Frontal cortex (tissue), 4 donors: ENCODE measurements at places on chromosomes 16 and 17.

DNA sequence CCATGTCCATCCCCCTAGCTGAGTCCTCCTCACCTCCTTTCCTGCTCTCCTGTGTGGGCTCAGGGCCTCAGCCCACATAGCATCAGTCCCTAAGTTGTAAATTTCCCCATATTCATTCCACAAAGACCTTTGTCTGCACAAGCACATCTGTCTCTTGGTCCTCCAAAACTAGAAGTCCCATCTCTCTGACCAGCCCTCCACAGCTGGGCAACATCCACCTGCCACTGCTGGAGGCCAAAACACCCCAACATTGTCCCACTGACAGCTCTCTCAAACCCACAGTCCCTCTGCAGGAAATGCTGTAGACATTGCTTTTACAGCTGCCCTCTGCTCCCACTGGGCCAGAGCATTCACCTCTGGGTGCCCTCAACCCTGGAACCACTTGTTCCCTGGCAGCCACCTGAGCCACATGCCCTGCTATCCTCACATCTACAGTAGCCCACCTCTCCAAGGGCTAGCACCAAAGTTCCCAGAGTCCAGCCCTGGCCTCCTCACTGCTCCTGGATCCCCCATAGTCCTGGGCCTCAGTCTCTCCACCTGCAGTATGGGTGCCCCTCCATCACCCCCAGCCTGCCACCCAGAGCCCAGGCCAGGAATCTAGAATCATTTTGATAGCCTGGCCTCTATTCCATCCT is 1722.7 kb downstream of the TP53TG3F start:
- DNase-seq, result no peak

DNA sequence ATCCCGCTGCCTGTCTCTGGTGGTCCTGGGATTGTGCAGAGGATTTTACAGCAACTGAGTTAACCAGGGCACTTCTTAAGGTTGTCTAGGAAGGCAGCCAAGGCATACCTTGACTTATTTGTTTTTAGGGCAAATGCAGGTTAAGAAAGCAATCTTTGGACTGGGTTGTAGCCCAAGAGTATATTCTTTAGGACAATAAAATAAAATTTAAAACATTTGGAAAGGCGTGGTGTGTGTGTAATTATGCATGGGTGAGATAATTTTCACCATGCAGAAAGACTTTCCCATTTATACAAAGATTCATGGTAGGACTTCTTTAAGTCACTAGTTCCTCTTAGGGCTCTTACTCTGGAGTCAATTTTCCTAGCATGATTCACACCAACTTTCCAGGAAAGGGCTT is 93.1 kb downstream of the SPACA3 start:
- DNase-seq, result no peak

- no peak for DNase-seq
Measured at GRCh38 chr17:37743875-37744632, 805 bp downstream of the HNF1B start.

- DNase-seq, result no peak
Measured at GRCh38 chr16:56057151-56057550, 134.1 kb upstream of the GNAO1 start.

GRCh38 chr17:42845556-42845917 is 1.2 kb downstream of the AOC2 start:
- DNase-seq, result no peak

DNA sequence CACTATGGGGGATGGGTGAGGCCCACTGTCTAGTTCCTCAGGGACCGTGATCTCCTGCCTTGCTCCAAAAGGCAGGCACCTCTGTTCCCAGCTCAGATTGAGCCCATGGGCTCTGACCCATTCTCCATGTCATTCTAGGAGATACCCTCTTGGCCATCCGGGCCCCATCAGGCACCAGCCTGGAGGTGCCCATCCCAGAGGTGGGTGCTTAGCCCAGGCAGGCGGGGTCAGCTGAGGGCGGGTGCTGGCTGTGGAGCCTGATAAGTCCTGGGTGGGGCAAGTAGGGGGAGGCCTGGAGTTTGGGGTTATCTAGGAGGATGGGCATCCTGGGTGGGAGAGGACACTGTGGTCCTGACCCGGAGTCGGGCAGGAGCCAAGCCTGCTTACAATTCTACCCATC is 2.3 kb downstream of the E2F4 start:
- DNase-seq, result no peak

DNA sequence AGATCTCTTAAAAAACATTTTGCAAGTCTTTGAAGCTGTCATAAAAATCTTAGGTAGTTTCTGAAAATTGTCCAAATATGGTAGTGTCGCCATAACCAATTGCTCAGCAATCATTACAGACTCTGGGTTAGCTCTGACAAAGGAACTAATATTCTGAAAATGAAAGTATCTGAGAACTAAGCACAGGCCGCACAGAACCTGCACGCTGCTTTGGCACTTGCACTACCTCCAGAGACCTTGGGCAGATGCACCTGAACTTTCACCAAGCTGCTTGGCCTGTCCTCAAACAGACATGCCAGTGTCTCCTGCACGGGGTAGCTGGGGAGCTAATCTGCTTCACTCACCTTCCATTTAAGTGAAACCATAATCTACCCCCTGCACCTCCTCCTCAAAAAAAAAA is 317.0 kb downstream of the MAF start:
- DNase-seq, result no peak

GRCh38 chr16:66322174-66322573 is 44.3 kb upstream of the CDH5 start:
- DNase-seq, result no peak

GRCh38 chr17:61150686-61151299 is 248.8 kb upstream of the TBX2 start:
- no peak for DNase-seq

- peak; percentile 78 for DNase-seq
Measured at GRCh38 chr16:81610144-81610842, 165.7 kb downstream of the CMIP start.

DNA sequence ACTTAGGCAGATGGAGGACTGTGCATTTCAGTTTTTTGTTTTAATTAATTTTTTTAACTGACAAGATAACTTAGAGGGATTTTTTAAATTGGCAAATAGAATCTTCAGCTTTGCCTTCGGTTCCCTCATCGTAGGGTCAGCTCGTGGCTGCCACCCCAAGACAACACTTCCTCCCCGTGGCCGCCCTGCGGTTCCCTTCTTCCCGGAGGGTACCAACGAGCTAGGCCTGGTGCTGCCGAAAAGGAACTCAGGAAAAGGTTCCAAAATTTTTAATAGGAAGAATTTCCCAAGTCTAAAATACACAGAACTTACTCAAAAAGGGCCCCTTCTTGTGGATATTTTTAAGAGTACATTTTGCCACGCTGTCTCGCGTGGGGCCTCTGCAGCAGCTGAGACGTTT is 210.4 kb upstream of the CHMP6 start:
- DNase-seq, result no peak

GRCh38 chr16:65306300-65306699 is 184.4 kb upstream of the CDH11 start:
- no peak for DNase-seq

DNA sequence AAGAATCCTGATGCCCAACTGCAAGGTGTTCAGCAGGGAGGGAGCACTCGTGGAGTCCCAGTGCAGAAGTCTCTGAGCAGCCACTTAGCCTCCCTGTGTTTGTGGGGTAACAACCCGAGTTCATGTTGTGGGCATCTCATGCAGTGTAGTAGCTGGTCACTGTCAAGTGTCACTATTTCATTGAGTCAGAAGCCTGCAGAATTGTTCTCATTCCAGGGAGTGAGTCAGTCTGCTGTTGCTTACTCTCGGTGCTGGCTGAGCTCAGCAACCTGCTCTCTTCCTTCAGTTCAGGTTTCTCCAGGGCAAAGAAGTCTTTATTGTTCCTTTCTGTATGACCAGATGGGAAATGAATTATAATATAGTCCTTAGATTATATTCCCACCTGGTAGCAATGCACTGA is 24.1 kb downstream of the HMOX2 start:
- no peak for DNase-seq

DNA sequence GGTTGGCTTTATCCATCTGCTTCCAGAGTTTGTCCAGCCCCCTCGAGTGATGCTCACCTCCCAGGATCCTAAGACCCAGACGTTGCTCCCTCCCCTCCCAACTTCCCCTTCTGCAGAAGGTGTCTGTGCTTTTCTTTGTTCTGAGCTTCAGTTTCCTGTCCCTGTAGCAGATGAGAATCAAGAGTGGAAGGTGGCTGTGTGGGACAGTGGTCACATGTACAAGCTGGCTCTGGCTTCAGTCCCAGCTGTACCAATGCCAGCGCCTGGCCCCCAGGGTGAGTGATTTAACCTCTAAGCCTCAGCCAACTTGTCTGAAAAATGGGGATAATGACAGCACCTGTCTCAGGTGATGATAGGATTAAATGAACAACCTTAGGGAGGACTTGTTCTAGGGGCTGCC is 7.7 kb downstream of the PRR15L start:
- no peak for DNase-seq

- peak; percentile 52 for DNase-seq
Measured at GRCh38 chr16:69131167-69131838, 1.1 kb downstream of the CHTF8 start.

DNA sequence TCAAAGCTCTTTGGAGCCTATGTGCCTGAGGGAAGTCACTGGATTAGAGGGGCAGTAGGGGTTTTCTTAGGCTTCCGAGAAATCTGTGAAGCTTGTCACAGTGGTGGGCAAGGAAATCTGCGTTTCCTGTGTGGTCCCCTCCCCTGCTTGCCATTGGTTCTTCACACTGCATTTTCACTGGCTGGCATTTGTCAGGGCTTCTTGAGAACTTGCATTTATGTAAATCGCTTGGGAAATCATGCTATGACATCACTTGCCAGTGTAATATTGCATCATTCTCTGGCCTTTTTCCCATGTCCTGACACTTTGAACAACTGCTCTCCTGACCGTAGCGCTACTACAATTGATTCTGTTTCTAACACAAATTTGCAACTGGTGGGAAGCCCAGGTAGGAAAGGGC is 1.8 kb downstream of the CACNG3 start:
- DNase-seq, result no peak

- DNase-seq, result no peak
Measured at GRCh38 chr16:88731699-88732098, 25.4 kb downstream of the CTU2 start.

DNA sequence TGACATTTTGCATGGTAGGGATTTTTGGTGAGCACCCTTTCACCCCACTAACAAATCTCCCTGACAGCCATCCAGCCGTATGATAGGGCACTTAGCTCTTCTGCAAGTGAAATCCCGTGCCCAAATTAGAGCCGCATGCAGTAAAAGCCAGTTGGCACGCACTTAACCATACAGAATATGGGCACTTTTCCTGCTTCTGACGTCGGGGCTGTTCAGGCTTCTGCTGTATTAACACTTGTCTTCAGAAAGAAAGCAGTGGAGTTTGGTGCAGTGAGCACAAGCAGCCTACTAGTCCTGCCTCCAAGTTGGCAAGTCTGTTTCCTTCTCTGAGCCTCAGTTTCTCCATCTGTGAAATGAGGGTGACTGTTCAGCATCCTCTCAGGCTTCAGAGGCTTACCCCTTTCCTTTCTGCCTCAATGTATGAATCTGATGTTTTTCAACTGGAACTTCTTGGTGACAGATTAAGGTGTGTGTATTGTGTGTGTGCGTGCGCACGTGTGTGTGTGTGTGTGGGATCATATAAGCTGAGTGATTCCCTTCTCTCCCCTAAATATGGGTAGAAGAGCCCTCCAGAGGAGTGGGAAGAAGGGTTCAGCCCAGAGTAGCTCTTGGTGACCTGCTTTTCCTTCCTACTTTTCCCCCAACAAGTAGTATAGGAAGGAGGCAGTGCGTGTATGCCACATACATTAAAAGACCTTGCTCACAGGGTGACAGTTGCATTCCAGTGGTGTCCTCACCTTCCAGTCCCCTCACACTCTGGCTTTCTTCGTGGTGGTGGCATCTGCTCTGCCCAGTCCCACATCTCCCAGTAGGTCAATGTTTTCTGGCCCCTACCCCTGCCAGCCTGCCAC is 19.0 kb downstream of the IGF2BP1 start:
- DNase-seq, result peak; percentile 5

DNA sequence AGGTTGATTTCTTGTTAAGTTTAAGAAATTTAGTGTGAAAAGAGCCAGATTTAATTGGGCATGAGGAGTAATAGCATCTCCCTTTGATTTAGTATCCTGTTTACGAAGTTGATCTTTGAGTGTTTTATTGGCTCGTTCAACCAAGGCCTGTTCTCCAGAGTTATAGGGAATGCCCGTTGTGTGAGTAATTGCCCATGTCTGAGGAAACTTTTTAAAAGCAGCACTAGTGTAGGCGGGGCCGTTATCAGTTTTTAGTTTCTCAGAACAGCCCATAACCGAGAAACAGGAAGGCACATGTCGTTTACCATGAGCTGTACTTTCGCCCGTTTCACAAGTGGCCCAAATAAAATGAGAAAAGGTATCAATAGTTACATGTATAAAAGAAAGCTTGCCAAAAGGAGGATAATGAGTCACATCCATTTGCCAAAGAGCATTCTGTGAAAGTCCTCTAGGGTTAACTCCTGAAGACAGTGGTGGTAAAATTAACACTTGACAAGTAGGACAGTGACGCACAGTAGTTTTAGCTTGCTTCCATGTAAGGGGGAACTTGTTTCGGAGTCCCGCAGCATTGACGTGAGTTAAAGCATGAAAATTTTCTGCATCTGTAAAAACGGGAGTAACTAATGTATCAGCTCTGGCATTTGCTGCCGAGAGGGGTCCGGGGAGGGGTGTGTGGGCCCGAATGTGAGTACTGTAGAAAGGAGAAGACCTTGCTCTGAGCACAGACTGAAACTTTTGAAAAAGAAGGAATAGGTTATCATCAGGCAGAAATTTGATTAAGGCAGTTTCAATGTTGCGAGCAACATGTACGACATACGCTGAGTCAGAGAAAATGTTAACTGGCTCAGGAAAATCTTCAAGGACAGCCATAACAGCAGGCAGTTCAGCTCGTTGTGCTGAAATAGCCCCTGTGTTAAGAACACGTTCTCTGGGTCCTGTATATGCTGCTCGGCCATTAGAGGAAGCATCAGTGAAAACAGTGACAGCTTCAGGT is 18.5 kb upstream of the KCTD5 start:
- no peak for DNase-seq

GRCh38 chr16:57634171-57634570 is 5.7 kb downstream of the ADGRG1 start:
- DNase-seq, result no peak

- DNase-seq, result no peak
Measured at GRCh38 chr16:68090130-68090529, 5.0 kb downstream of the NFATC3 start.

DNA sequence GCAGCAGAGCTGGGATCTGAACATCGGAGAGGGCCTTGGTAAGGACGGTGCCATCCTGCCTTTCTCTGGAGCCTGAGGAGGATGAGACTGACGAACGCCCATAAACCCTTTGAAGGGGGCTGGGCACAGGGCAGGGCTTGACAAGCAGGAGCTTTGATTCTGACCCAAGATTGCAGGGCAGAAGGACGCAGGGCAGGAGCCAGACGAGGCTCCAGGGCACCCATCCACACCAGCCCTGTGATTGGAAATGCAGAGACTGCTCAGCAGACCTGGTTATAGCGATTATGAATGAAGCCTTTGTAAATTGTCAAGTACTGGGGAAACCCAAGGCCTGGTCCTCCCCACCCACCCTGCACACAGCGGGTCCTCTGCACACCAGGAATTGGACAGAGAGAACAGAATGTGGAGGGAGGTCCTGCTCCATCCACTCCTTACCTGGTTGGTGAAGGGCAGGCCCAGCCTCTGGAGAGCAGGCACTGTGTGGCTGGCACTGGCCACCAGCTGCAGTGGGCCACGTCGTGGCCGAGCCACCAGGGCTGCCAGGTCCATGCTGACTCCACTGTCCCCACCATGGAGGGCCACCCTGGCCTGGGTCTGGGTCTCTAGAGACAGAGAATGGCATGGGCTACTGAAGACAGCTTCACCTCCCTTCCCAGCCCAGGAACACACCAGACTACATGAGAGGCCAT is 68.8 kb downstream of the RMI2 start:
- no peak for DNase-seq

- DNase-seq, result no peak
Measured at GRCh38 chr17:62690168-62690897, 62.9 kb downstream of the MRC2 start.

- DNase-seq, result no peak
Measured at GRCh38 chr16:59469266-59469665, 735.1 kb upstream of the GOT2 start.
